ENCODE measurements at places on chromosomes 4 and X.

DNA sequence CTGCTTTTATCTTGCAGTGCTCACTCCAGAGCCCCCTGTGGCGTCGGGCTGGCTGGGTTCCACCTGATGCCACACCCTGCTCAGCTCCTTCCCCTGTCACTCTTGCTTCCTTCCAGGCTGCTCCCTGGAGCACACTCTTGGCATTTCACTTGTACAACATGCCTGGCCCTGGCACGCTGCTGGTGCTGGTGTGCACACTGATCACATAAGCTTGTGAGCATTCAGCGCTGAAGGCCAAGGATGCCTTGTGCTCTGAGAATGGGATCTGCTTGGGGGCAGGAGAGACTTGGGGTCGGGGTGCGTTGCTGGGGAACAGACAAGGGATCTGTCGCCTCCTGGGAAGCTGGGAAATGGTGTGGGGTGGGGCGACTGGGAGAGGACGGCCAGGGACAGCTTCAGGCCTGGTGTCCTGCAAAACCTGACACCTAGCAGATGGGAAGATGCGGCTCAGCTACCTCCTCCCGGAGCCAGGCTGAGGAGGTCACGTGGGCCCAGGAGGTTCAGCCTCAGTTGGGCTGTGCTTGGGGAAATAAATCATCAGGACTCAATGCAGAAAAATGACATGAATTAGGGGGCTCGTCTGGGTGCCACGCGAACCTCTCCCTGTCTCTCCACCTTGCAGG lies 108.5 kb downstream of the PHKA2 start:
- no peak for DNase-seq

- no peak for DNase-seq
Measured at GRCh38 chrX:10477525-10477924, 142.9 kb downstream of the MID1 start.

- DNase-seq, result no peak
Measured at GRCh38 chr4:93645120-93645519, 183.4 kb upstream of the ATOH1 start.

- no peak for DNase-seq
Measured at GRCh38 chrX:74906417-74906816, 18.8 kb downstream of the NEXMIF start.

- DNase-seq, result no peak
Measured at GRCh38 chr4:97867557-97868091, 275.7 kb downstream of the STPG2 start.

- no peak for DNase-seq
Measured at GRCh38 chrX:105018865-105019264, 201.6 kb downstream of the TEX13A start.
